Stimulated activated CD4-positive, alpha-beta T cell treated with anti-CD3 and anti-CD28 coated beads, Interleukin-12 subunit alpha, Interleukin-12 subunit beta, amount 100 ng/mL, for 4 hours (primary cell): ENCODE measurements at places on chromosomes 4 and X.

DNA sequence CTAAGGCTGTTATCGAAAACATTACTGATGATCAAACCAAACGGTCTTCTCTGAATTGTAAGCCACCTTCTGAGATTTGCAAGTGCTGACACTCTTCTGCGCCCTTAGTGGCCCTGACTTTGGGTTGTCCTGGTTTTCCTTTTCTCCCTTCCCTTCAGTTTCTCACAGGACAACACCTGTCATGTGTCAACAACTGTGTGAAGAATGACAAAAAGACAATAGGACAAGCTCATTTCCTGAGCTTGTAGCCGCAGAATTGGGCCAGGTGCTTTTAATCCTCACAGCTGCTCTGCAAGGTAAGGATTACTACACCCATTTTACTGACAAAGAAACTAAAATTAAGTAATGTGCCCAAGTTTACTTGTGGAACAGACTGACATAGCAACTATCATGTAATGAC, 44.9 kb upstream of the TXK start:
- no peak for DNase-seq

DNA sequence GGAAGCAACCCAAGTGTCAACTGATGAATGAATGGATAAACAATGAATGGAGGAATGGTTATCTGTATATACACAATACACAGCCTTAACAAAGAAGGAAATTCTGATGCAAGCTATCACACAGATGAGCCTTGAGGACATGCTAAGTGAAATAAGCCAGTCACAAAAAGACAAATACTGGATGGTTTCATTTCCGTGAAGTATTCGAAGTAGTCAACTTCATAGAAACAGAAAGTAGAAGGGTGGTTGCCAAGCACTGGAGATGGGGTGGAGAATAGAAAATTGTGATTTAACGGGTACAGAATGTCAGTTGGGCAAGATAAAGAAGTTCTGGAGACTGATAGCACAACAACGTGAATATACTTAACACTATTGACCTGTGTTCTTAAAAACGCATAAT, 28.2 kb downstream of the CENPU start:
- no peak for DNase-seq

DNA sequence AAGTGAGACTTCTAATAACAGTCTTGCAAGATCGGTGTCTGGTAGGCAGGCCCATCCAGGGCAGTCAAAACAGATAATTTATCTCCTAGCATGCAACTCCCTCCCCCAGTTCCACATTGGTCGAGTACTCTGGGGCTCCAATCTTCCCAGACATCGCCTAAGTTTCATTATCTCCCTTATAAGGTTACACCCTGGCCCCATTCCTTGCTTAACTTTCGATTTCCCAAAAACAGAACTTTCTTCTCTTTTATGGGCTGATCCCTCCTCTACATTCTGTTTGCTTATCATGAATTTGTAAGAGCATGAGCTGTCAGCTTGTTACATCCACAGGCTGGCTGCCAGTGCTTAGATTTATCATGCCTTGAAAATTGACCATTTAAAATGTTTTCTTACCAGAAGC, 471.3 kb downstream of the TECRL start:
- no peak for DNase-seq

- DNase-seq, result no peak
Measured at GRCh38 chr4:78592088-78592783, 40.7 kb downstream of the ANXA3 start.

DNA sequence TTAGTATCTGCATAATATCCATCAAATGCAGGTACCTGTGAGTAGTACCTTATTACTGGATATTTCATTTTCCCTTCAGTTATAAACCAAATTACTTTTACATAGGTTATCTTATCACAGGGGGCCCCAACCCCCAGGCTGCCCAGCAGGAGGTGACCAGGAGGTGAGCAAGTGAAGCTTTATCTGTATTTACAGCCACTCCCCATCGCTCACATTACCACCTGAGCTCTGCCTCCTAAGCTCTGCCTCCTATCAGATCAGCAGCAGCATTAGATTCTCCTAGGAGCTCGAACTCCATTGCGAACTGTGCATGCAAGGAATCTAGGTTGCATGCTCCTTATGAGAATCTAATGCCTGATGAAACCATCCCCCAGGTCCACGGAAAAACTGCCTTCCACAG, 6.3 kb downstream of the PRSS12 start:
- no peak for DNase-seq
